ENCODE measurements at places on chromosomes 3 and 15.

GRCh38 chr3:152375546-152375945 lies 106.8 kb downstream of the MBNL1 start:
- DNase-seq: peak; percentile 49

GRCh38 chr15:46652266-46652665 lies 1017.4 kb downstream of the SQOR start:
- DNase-seq: no peak

DNA sequence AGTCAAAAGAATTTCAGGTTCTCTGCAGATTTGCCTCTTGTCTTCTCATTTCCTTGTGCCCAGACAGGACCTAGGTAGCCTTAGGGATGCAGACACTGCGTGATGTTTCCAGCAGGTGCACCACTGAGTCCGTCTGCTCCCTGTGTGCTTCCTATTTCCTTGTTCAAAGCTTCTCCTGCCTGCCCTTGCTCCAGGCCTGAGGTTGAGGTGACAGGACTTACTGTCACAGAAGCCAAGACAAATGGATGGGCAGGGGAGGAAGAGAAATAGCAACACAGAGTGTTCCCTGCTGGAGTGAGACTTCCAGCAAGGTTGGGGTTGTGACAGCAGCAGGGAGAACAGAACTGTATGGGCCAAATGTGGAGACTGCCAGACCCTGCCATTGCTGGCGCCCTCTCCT lies 199.4 kb downstream of the MYRIP start:
- no peak for DNase-seq

DNA sequence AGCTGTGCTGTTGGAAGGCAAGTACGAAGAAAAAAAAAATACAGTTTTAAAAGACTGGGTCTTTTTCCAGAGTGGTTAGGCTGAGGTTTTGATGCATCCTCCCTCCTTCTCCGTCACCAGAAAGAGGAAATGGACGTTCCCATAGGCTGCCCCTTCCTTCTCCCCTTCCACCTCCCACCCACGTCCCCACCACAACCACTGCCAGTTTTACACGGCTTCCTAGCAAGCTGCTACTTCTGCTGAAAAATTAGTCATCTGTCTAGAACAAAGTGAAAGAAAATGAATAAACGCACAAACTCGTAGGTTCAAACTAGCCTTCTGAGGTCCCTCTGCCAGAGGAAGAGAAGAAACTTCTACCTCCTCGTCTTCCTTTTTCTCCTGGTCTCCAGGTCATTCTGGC lies 71.6 kb upstream of the RPL35A start:
- DNase-seq: no peak

DNA sequence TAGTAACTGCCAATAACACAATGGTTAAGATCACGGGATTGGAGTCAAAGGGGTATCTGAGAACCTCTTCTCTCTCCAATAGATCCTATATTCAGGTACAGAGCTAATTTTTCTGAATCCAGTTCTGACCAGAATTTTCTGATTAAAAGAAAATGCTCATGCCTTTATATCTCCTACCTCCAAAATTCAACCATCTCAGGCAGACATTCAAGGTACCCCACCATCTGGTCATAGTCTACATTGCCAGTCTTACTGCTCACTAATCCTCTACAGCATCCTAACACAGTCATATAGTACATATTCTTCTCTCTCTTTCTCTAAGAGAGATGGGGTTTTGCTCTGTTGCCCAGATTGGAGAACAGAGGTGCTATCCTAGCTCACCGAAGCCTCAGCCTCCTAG lies 59.1 kb downstream of the LSAMP start:
- DNase-seq: no peak

- no peak for DNase-seq
Measured at GRCh38 chr3:56829533-56829932, 27.8 kb upstream of the ARHGEF3 start.

GRCh38 chr3:45778761-45779201 lies 17.6 kb downstream of the SLC6A20 start:
- no peak for DNase-seq

DNA sequence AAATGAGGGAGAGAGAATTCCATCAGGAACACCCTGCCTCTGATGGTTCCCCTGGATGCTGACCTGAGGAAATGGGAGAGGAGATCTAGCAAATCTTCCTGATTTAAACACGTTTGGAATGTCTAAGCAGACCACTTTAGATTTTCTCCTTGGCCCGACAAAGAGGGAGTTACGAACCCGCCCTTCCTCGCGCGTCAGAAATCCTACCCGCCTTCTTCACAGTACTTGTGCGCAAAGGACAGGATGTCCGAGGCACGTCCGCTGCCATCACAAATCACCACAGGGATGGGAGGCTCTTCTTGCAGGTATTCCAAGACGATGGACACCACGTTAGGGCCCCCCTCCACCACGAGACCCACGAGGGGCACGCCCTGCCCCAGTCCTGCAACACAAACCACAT lies 38.6 kb downstream of the TRPM1 start:
- no peak for DNase-seq

GRCh38 chr3:60752809-60753208 lies 498.4 kb downstream of the FHIT start:
- DNase-seq: no peak

GRCh38 chr3:116331380-116331779 lies 113.9 kb downstream of the LSAMP start:
- no peak for DNase-seq

- DNase-seq: no peak
Measured at GRCh38 chr15:95138604-95139270, 907.4 kb downstream of the MCTP2 start.

Data from cardiac fibroblast (primary cell).